ENCODE measurements at places on chromosomes 13 and 19. TPM values are rescaled to one million over a fixed set of nuclear protein-coding genes. Genes with fewer than 3 reads are reported as not detected.

RETN gene
- not detected for total RNA-seq

QPCTL gene
- 7.8 TPM for total RNA-seq

TNFSF9 gene
- not detected for total RNA-seq

TUBB4A gene
- not detected for total RNA-seq

PROZ gene
- not detected for total RNA-seq

NBEA gene
- 2.2 TPM for total RNA-seq

SIAH3 gene
- not detected for total RNA-seq

CEBPA gene
- total RNA-seq: under 0.01 TPM

NANOS3 gene
- not detected for total RNA-seq

KDELR1 gene
- 57.8 TPM for total RNA-seq

All from IMR-90 (cell line).